ENCODE measurements at places on chromosomes 1 and 21.

GRCh38 chr1:20115479-20115878, 3.9 kb downstream of the PLA2G2D start:
- DNase-seq, result no peak

DNA sequence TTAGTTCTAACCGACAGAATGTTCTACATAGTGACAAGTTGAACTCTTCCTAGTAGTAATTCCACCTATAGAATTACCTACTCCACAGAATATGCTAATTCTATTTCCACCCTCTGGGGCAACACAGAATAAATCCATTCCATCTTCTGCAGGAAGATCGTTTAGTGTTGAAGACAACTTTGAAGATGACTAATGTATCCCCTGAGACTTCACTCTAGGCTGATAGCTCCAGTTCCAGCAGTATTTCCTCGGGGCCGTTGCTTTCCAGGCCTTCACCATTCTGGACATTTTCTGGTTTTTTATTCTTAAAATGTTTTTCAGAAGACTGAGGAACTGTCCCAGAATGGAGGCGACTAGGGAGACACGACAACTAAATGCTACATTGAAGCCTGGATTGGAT, 61.0 kb upstream of the CSF1 start:
- DNase-seq, result no peak

GRCh38 chr1:159884296-159884695, 15.7 kb downstream of the CFAP45 start:
- no peak for DNase-seq

GRCh38 chr1:222168621-222169020, 379.3 kb downstream of the HHIPL2 start:
- DNase-seq, result no peak

Data from erythroblast (primary cell).